ENCODE measurements at places on chromosomes 7 and 10.

DNA sequence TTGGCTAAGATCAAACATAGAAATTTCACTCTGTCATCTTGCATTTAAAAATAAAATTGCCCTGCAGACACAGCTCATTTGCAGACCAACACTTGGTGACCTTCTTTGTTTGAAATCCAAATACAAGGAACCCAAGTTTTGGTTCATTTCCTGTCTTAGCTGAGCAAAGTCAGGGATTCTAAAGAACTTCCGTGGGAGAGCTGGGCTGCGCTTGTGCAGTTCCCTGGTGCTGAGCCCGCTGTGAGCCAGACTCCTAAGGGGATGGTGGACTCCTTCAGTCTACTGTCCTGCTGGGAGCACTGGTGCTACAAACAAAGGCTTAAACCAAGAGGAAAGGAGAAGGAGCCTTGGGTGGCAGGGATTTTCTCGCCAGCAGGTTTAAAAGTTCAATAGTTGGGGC is 60.0 kb downstream of the MYOF start:
- no peak for DNase-seq

GRCh38 chr10:100013621-100014020 is 3.9 kb upstream of the DNMBP start:
- peak; percentile 52 for DNase-seq

DNA sequence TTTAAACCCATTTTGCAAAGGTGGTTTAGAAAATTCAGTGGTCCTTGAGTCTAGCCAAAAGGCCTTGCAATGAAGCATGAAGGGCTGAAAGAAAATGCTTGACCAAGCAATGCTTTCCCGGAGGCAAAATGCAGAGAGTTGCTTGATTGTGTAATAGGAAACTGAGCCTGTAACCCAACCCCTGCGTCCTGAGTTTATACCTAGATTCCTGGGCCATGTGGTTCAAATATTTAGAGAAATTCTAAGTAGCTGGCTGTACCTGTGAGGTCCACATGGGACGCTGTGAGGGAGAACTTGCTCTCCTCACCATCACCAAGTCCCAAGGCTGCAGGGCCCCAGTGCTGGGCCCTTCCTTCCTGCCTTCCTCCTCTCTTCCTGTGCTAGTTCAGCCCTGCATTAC is 45.7 kb downstream of the CXCL12 start:
- no peak for DNase-seq

DNA sequence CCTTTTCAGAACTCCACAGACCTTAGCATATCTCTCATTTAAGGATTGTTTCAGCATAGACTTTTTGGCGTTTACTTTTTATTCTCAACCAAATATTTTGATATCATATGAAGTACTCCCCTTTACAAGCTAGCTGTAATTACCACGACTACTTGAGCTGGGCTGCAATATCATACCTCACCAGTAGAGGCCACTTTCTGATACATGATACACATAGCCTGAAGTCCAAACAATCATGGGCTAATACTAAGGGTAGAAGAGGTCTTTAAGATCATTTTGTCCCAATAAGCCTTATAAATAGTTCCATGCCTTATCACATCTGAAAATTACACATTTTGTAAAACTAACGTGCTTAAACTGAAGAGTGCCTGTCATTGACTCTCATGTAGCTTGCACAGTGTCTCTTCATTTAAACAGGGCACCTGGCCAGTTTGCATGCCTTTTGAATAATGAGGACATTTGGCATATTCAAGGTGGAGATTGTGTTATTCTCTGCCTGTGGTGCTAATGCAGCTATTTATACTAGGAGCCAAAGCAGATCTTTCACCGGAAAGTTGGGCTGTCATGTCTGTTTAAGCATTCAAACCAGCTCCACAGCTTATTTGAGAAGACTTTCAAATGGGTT is 403.7 kb upstream of the ZMIZ1 start:
- no peak for DNase-seq

GRCh38 chr10:72611783-72612182 is 14.1 kb downstream of the MICU1 start:
- no peak for DNase-seq

GRCh38 chr7:2792235-2792634 is 51.9 kb downstream of the GNA12 start:
- DNase-seq, result no peak

DNA sequence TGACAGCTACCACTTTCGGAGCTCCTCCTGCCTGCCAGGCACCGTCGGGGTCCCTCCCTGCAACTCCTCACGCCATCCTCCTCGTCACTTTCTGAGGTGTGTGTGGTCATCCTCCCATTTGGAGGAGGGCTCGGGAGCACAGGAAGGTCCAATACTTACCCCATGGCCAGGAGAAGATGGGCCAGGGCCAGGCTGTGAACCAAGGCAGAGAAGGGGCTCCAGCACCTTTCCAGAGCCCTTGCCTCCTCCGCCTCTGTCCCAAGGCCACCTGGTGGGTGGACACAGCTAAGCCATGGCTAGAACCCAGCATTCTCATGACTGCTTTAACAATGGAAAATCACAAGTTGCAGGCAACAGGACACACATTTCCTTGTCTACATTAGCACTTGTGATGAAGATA is 215.5 kb downstream of the TCERG1L start:
- no peak for DNase-seq

- DNase-seq, result no peak
Measured at GRCh38 chr7:111232249-111233084, 141.5 kb downstream of the LRRN3 start.

GRCh38 chr7:28075674-28076358 is 104.8 kb downstream of the JAZF1 start:
- DNase-seq, result no peak

DNA sequence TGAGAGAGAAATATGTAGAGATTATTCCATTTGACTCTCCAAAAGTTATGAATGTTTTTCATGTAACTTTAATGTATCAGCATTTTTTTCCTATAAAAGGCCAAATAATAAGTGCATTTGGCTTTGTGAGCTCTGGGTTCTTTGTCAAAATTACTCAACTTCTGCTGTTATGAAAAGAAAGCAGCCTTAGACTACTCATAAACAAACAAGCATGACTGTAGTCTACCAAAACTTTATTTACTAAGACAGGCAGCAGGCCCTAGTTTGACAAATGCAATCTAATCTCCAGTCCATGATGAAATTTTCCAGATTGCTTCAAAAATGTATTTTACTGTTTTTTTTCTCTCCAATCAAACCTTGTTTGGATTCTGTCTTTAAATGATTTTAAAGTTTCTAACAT is 46.3 kb downstream of the MRPL32 start:
- no peak for DNase-seq

GRCh38 chr10:61990761-61991135 is 89.2 kb downstream of the ARID5B start:
- no peak for DNase-seq

All from large intestine (tissue), 12 donors.